ENCODE measurements at places on chromosomes 7 and 10.

- DNase-seq = no peak
Measured at GRCh38 chr10:103197174-103197573, 4.1 kb upstream of the NT5C2 start.

- no peak for DNase-seq
Measured at GRCh38 chr7:1466524-1467271, 7.4 kb upstream of the MICALL2 start.

GRCh38 chr10:88687853-88688467, 18.1 kb upstream of the LIPK start:
- DNase-seq = no peak

DNA sequence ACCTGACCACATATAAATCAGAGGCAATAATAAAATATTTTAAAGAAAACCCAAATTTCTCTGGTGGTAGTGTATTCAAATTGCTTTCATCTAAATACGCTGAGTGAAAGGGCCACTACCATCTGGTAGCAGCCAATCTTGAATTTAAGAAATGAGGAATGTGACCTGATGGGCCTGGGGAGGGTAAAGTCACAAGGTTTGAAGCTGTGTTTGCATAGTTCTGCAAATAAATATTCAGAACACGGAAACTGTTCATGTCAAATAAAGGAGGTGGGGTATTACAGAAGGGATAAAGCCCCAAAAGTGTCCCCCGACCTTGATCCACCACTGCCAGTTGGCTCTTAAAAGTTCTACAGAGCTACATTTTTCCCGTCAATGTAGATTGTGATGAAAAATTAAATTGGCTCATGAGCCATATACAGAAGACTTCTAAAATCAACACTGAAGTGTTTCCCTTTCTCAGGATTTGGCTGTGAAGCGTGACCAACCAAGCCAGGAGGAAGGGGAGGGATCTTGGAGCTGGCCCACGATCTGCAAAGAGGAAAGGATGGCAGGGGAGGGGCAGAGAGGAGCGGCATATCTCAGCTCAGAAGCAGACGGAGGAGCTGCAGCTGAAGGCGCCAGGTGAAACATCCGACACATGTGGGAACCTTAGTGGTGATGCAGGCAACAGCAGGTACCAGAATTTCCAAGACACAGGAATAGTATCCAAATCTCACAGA, 39.6 kb downstream of the MPP7 start:
- no peak for DNase-seq

DNA sequence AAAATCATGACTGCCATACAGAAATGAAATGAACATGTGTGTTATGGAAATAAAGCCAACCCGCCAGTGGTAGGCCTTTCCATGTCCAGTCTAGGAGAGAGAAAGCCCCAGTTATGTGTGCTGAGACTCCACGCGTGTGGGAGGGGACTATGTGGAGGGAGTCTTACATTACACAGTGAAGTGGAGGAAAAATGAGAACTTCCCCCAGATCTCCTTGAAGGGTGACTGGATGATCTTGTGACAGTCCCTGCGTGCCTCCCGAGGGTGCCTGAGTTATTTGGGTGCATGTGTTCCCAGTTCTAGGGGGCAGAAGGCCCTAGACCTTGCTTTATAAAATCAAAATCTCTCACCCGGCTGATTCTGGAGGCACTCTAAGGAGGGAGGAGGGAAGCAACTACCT, 24.2 kb downstream of the UPP1 start:
- DNase-seq = no peak

GRCh38 chr7:33107136-33108066, 1.8 kb downstream of the RP9 start:
- no peak for DNase-seq

DNA sequence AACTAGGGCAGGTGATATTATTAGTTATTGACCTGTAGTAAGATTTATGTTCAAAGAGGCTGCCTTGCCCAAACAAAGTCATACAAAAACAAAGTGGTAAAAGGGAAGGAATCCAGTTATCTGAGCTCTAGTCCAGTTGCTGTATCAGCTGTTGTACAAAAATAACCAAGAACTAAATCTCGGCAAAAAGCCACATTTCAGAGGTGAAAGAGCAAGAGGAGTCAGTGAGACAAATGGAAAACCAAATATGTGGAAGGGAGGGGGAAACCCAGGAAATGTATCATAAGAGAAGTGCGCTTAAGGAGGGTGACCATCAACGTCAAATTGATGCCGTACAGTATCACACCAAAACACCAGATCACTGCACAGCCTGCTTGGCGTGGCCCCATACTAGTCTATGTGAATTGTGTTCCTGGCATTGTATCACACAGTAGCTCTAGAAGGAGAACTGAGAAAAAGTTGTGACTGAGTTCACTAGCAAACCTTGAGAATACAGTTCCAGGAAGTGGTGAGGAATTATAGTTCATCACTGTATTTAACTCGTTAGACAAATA, 6.4 kb downstream of the AGBL3 start:
- DNase-seq = no peak

- DNase-seq = no peak
Measured at GRCh38 chr7:69968969-69969556, 370.8 kb downstream of the AUTS2 start.

- DNase-seq = no peak
Measured at GRCh38 chr10:28403090-28403489, 100.2 kb upstream of the MPP7 start.

- no peak for DNase-seq
Measured at GRCh38 chr7:148901178-148901577, 17.1 kb upstream of the EZH2 start.

DNA sequence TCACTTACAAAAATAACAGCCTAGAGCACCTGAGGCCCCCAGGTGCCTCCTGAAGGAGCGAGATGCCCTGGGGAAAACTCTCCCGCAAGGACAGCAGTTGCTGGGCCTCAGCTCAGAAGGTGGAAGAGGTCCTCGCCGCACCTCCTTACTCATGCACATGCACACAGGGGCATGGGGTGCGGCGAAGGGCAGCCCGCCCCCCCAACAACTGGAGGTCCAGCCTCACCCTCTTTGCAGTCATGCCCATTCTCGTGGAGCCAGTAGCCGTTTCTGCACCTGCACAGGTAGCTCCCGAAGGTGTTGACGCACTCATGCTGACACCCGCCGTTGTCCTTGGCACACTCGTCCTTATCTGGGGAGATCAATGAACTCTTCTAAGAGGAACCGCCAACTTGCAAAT, 19.9 kb upstream of the OPALIN start:
- DNase-seq = no peak

- DNase-seq = no peak
Measured at GRCh38 chr7:27392477-27392876, 149.9 kb downstream of the EVX1 start.

DNA sequence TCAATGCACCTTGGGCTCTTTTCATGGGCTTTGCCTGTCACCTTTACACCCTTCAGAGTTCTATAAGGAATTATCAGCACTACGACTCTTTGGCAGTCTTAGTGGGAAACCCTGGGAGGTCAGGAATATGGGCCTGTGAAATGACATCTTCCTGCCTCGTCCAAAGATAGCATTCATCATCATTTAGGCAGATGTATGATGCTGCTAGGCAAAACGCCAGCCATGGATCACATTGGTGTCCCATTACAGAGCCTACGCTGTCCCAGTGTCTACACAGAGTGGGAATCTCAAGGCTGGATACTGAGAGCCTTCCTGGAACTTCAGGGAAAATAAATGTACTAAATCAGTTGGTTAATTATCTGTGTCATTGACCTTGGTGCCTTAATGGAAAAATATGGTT, 259.4 kb upstream of the CELF2 start:
- no peak for DNase-seq

DNA sequence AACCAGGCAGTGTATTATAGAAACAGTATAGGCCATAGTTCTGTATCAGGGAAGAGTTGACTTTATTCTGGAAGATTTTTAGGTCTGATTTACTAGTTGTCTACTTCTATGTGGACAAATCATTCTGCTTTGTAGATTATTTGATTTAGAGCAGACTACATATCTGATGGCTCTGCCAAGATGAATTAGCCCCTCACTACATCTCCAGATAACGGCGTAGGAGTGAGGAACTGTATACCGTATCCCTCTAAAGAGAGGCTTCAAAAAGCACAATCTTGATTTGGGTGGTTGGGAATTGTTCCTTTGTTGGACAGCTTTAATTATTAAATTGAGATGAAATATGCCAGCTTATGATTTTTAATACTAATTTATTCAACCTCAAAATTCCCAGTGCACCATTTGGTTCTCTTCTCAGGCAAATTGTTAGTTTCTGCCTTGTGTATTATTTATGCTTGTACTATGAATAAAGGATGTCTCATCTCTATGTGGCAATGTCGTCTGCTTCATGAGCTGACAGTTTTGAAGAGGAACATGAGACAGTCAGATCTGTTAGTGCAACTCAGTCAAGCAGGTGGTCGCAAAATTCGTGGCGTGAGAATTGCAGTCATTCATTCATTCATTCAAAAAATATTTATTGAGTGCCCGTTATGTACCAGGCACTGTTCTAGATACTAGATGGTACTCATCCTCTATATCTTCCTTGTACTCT, 422.8 kb downstream of the EXOC4 start:
- DNase-seq = no peak
